ENCODE measurements at places on chromosomes 4 and X.

DNA sequence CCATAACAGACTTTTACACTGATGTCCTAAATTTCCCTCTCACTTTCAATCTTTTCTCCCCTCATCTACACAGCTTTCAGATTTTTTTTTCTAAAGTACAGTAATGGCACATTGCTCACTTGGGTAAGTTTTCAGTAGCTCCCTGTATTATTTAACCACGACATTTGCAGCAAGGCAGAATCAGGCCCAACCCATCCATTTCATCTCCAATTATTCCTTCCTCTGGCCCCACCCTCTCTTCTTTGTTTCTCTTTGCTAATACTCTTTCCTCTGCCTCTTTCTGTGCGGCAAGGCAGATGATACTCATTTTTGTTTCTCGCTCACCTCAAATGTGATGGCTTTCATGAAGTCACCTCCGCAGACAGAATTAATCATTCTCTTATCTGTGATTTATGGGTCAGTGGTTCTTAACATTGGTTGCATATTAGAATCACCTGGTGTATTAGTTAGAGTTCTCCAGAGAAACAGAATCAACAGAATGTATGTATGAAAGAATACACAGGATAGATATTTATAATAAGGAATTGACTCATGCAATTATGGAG is 43.4 kb upstream of the GATB start:
- no peak for DNase-seq

DNA sequence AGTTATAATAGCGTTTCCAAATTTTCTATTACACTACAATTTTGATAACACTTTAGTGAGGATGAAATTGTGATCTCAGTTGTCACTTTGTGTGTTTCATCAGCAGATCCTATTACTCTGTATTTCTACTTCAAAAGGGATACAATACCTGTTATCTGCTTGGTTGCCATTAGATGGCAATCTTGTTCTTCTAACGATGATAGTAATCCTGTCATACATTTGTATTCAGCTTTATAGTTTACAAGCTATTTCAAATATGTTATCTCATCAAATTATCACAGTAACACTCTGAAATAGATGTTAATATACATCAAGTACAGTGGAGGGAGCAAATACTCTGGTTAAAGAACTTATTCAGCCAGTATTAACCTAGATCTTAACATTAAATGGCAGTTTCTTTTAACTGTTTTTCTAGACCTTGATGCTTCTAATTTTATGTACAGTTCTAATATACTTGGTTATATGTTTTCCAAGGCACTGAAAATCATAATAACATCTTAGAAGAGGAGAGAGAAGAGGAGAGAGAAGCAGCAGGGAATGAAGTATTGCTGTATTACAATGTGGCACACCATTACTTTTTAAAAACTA is 292.0 kb downstream of the CCSER1 start:
- no peak for DNase-seq

GRCh38 chr4:36511785-36512184 is 230.4 kb downstream of the DTHD1 start:
- DNase-seq, result no peak

DNA sequence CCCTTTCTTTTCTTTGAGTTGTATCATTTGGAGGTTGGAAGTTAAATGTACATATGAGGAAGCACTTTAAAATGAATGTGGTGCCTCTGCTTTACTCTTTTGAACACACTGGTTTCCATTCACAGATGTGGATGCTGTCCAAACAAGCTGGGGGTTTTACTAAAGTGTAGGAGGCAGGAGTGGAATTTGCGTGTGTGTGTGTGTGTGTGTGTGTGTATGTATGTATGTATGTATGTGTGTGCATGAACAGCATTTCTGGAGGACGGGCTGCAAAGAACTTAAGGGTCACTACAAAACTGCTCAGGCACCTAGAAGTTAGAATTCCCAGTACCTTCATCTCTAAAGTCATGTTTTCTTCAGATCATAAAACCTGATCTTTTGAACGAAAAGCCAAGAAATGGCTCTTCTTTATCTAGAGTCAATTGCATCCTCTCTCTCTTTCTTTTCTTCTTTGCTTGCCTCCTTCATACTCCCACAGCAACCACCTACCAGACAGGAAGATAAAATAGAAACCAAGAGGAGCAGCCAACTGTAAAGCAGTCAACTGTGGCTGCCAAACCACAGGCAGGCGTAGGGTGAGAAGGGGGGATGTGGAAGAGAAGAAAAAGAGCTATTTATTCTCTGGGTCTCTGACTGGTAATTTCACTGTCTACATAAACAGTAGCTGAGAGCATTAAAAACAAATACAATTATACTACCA is 177.0 kb upstream of the RASGEF1B start:
- DNase-seq, result no peak

- DNase-seq, result no peak
Observed at GRCh38 chr4:65392488-65392887, 277.8 kb downstream of the EPHA5 start.

DNA sequence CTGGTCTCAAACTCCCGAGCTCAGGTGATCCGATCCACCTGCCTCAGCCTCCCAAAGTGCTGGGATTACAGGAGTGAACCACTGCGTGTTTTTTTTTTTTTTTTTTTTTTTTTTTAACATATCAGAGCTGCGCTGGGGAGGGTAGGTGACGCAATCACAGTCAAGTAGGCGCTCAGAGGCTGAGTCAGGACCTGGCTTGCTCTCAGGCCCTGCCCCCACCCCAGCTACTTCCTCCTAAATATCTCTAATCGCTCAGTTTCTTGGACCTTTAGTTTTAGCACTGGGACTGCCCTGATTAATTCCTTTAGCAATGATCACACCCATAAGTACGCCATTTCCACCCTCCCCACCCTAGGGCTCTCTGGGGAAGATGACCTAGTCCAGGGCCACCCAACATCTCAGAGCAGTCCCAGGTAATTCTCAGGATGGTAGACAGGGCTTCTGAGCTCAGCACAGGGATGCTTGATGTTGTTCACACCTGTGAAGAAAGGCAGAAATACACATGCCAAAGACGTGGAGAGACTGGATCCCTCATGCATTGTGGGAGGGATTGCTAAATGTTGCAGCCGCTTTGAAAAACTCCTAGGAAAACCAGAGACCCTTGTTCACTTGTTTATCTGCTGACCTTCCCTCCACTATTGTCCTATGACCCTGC is 50.2 kb downstream of the DDX3X start:
- peak; percentile 51 for DNase-seq

- DNase-seq, result no peak
Observed at GRCh38 chr4:89640620-89641366, 196.2 kb downstream of the SNCA start.

GRCh38 chr4:41140410-41140809 is 73.9 kb downstream of the APBB2 start:
- no peak for DNase-seq

DNA sequence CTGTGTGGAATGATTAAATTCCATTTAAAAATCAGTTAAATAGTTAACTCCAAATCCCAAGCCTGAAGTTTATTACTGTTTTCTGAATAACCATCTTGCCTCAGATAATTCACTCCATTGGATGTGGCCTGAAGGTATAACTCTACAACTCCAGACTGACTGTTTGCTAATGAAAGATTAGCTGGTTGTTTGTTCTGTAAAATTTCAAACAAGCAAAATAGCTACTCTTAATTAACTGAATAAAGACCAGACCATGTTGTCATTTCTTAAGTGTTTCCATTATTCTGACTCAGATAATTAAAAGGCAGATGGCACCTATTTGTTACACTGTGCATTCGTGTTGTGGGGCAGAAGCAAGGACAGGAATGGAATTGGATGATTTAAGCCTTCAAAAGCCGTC is 78.5 kb upstream of the DDIT4L start:
- no peak for DNase-seq

GRCh38 chr4:70062000-70062399 is 11.8 kb downstream of the HTN1 start:
- no peak for DNase-seq

DNA sequence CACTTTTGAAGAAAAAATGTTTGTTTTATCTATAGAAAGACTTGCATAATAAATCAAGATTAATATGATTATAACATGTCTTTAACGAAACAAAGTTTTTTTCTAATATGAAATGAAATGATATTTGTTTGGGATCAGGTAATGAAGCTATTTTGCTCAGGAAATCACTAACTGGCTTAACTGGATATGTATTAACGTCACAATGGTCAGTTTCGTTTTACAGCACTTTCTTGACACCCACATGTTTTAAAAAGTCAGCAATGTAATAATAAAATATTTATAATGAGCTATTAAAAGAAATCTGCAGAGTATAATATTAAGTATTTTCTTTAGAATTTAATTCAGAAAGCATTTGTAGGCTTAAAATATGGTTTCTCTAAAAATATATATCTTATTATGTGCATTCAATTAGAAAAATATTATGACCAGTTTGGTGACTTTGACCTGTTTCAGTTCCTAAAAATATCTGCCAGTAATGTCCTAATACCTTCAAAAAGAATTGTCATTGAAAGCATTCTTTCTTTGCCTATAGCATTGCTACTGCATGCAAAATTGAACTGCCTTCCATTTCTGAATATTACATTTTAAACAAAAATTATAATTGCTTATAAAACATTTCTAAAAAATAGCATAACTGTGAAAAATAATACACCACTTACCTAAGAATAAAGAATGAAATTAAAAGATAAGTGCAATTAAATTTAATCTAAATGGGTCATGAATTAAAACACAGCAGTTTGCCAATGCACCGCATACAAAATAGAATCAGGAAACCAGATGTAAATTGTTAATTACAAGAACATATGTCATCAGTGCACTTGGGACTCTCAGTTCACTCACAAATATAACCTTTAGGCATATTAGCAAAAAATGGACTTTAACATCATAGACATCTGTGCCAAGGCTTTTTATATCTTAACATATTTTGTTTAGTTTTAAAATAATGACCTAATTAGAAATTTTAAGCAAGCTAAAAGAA is 31.6 kb downstream of the TIGD2 start:
- DNase-seq, result no peak

DNA sequence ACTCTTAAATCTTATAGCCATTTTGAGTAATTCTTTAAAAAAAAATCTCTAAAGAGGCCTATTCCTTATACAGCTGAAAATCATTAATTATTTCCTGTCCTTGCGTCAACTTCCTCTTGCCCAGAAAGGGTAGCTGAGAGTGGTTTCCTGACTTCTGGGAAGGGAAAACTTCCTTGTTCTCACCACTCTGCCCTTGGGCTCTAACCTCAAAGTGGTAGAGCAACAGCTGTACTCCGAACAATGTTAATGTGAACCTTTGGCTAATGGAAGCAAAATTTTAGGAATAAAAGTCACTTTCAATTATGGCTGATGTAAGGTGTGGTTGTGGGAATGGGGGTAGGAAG is 15.3 kb downstream of the KLHL2 start:
- no peak for DNase-seq

DNA sequence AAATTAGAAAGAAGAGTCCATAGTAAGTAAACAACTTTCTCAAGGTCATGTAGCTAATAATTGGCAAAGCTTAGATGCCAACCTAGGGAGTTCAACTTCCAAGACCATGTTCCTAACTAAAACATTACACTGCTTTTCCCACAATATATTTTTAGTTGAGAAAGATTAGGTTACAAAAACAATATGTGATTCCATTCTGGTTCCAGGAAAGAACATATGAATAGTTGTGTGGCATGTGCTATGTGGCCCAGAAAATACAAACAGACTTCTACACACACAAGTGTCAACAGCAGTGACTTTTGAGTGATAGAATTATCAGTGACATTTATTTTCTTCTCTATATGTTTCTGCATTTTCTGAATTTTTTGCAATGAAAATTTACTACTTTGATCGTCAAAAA is 62.7 kb upstream of the EDNRA start:
- DNase-seq, result no peak

- DNase-seq, result no peak
Observed at GRCh38 chr4:125626946-125627345, 312.2 kb downstream of the FAT4 start.
